Activated CD4-positive, CD25-positive, alpha-beta regulatory T cell (primary cell): ENCODE measurements at places on chromosomes 6 and 20.

- DNase-seq = no peak
These were observed 19.8 kb upstream of the CDC5L start for GRCh38 chr6:44367681-44368080.

DNA sequence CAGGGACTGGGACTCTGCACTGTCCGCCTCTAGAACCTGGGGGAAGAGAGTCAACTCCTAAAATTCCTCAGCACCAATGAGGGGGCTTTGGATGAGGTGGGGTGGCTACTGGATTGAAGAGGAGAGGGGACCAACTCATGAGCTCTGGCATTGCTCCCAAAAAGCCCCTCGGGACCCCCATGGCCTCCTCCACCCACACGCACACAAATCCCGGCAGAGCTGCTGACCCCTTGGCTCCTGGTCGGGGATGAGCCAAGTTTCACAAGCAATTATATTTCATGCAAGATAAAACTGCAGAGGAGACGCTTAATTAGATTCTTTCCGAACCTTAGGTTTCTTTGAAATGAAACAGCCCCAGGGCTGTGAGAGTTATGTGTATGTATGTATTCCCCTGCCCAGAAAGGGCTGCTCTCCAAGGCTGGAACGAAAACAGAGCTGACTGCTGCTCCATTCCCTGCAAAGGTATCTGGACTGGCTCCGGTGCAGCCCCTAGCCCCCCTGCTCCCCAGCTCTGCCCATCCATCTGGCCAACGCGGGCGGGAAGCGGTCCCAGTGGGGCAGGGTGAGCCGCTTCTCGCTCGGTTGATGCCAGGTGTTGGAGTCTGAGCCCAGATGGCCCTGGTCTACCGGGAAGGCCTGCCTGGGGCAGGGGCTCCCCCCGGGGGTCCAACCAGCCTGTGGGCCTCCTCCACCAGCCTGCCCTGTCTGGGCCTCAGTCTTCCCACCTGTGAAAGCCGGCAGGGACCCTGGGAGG lies 46.8 kb upstream of the STX16 start:
- DNase-seq = no peak

DNA sequence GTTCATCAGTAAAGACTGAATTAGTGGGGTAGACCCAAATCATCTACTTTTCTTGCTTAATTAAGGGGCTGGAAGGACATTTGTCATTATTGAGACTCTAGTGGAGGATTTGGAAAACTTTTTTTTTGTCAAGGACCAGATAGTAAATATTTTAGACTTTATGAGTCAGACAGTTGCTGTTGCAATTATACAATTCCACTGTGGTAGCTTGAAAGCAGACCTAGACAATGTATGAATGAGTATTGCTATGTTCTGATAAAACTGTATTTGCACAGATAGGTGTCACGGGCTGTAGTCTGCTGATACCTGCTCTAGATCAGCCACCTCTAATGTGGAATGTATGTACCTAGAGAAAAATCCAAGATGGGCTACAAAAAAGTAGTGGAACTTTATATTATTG lies 175.0 kb downstream of the CARMIL1 start:
- no peak for DNase-seq

- no peak for DNase-seq
These were observed 7.7 kb upstream of the C20orf203 start for GRCh38 chr20:32681175-32682084.

DNA sequence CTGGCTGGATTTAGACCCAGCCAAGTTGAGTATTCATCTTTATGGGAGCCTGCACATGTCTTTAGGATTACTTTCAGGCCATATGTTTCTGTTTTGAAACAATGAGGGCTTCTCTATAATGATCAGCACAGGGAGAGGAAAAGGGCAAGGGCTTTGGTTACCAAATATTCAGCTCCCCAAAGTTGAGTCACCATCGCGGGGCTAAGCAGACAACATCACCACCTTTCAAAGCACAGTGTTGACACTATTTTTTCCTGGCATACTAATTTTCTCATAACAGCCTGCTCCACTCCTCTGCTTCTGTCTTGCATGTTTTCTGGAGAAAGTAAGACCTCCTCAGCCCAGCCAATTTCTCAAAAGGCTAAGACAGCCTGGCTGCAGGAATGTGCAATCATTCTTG lies 4.9 kb downstream of the SCML4 start:
- no peak for DNase-seq

GRCh38 chr6:114119056-114119455 lies 148.1 kb upstream of the HDAC2 start:
- no peak for DNase-seq
